AG04450 (cell line): ENCODE measurements at places on chromosomes 3 and 15. TPM values are rescaled to one million over a fixed set of nuclear protein-coding genes. Genes with fewer than 3 reads are reported as not detected.

DNA sequence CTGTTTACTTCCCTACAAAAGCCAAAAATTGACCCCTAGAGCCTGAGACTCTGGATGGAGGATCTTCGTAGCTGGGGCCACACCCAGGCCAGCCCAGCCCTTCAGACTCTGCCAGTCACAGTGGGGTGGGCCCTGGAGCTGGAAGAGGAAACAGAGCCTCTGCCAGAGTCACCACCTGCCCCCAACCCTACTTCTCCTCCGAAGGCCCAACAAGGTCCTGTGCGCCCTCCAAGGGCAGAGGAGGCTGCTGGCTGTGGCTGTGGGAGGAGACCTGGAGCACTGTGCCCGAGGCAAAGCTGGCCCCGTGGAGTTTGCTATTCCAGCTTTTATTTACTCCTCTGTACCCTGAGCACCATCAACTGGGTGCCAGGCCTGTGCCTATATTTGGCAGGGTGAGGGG, 19.0 kb downstream of the CISH start:
- DNase-seq: no peak

DNA sequence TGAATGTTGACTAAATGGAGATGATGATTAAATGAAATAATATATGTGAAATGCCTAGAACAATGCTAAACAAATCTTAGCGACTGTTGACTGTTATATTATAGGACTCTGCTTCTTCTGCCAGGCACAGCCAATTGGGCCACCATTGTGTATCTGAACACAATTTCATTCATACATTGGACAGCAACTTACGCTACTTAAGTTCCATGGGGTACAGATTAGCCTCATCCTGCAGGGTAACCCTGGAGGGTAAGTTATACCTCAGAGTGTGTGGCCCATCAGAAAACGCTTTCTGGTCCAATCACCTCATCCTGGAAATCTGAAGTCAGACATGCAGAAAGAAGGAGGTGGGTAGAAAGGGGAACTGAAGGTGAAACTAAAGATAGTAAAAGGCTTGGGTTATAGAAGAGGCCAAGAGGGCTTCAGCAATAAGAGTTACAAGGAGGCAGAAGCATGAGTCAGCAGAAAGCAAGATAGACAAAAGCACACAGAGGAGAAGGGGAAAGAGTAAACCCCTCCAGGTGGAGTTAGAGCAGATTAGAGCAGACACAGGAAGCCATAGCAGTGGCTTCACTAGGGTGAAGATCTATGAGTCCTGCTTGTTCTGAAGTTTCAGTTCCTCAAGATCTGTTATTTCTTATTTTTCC, 119.3 kb upstream of the SLC24A5 start:
- no peak for DNase-seq

DNA sequence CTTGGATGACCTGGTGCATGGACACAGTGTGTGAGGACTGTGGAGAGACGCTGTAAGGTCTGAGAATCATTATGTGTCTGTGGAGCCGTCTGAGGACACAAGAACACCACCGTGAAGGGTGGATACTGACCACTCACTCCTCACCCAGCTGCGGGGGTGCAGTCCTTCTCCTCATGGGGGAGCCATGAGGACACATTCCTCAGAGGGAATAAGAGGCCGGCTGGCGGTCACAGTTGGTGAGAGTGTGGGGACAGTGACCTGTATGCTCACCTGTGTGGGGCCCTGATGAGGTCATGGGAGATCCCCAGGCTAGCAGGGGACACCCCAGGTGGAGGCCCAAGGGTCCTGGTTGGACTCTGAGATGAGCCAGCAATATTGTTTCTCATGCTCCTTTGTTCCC, 2.5 kb upstream of the TRPM1 start:
- DNase-seq: no peak

- DNase-seq: no peak
Measured at GRCh38 chr3:101384426-101384825, 64.1 kb upstream of the IMPG2 start.

DNA sequence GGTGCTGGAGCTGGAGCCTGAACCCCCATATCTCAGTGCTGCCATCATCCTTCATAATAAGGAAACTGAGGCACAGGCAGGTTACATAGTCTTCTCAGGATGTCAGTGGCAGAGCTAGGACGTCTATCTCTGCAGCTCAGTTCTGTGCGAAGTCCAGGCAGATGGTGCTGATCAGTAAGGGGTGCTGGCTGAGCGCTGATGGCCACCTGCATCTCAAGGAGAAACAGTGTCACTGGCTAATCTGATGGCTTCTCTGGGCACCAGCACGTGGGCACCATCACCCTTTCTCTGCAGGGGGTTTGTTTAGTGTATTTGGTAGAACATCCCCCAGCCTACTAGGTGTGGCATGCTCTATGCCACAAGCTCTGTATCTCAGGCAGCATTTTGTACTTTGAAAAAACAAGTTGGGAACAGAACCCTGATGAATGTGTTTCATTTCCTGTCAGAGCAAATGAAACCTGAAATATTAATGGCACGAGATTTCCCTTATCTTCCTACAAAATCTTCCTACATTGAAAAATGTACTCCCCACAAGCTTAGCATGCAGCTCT, 35.1 kb downstream of the APBA2 start:
- no peak for DNase-seq

- no peak for DNase-seq
Measured at GRCh38 chr3:4149296-4149695, 153.9 kb upstream of the SETMAR start.

DNA sequence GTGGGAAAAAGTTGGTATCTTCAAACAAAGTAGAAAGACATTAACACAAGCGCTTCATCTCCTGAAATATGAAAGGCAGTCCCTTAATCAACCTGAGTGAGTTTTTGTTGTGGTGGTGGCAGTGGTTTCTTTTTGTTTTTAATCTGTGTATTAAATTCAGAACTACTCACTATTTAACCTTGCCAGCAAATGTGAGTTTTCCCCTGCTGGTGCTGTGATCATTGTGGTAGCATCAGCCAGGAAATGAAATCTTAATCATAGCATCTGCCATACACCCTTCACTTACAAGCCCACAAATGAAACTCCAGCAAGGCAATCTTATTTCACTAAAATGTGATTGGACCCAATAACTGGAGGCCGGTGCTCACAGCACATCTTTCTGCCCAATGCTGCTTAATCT, 229.7 kb downstream of the SHOX2 start:
- no peak for DNase-seq

DNA sequence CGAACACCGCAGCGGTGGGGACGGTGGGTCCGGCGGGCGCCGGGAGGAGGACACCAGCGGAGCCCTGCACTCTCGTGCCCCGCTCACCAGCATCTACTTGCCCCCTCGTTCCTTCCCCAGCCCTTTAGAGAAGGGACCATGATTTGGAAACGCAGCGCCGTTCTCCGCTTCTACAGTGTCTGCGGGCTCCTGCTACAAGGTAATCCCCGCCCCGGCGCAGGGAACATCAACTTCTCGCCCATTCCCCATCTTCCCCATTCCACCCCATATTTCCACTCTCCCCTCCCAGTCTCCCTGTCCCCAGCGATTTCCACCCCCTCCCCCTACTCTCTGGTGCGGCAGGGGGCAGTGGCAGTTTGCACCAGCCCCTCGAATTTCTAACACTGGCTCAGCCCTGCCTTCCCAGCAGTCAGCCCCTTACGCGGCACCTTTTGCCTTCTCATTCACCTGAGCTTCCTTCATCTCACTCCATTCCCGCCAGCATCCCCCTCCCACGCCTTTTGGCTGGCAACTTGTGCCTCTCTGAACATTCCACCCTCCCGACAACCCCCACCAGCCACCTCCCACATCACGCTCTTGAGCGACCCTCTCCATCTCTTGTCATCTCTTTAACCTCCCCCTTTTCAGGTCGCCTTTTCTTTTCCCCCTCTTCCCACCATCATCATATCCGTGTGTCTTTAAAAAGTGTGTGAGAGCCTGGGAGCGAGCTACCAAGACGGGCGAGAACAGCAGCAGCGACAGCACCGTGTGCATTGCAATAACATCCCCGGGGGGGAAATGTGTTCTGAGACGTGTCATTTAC, 882 bp downstream of the CADM2 start:
- no peak for DNase-seq

Gene SMAD6
- polyA plus RNA-seq: 1.8 and 2.2 TPM in 2 replicates

Gene SH3GL3
- polyA plus RNA-seq: not detected in 2 replicates

Gene CIB2
- 2.7 and 3.7 TPM in 2 replicates for polyA plus RNA-seq

Gene EIF3J
- polyA plus RNA-seq: 70.9 and 97.5 TPM in 2 replicates

DNA sequence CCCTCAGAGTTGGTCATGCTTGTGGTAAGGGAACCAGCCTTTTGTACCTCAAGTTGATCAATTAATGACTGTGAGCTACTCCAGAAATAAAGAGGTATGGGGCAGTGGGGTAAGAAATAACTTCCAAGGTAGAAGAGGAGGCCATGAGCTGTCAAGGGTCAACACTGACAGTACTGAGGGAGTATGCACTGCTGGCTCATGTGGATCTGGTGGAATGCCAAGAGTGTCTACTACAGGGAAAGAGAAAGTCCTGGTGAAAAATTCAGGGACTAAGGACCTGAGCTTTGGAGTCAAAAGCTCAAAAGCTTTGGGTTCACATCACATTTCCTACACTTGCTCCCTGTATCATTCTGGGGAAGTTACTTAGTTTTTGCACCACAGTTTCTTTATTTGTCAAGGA, 154.9 kb downstream of the SEMA6D start:
- DNase-seq: no peak

DNA sequence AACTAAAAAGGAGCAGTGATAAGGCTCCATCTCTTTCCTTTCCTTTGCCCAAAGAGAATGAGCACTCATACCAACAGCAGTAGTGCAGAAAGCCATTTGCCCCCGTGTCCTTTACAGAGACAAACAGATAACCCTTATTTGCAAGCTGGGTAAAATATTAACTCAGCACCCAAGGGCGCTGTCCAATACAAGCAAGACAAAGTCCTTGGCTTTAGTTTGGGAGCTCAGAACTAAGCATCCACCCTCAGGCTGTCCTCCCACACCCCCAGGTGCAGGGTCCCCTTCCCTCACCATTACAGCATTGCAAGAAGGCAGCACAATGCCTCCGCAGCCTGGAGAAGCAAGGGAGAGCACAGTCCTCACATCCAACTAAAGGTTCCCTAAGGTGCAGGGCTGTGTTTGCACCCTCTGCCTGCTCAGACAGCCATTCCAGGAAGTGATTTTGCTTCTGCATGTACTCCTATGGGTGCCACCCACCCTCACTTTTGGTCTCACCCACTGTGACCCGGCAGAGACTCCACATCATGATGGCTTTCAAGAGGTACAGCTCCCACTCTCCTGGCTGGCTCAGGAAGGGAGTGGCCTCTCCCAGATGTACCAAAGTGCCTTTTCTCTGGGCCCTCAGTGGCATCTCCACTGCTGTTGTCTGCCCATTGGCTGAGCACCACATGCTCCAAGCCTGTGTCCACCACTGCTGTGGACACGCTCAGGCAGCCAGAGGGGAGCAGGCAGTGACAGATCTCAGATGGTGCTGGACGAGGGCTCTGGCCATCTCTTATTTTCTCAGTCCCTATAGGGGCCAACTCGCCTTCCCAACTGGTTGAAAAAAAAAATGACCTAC, 34.1 kb upstream of the HES1 start:
- no peak for DNase-seq

DNA sequence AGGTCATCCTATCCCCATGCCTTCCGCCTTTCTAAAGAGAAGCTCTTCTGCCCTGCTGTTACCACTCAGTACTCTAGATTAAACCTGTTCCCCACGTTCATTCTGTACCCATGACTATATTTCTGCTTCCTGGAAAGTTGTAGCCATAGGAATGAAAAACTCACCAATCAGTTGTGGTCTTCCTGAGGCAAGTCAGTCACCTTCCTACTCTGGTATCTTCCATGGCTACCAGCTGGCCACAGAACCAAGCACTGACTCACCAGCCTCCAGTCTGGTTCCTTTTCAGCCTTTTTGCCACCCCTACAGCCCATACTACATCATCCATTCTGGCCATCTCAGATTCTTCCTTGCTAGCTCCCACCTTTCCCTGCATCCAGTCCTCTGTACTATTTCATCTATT, 46.4 kb downstream of the TMEM44 start:
- no peak for DNase-seq

DNA sequence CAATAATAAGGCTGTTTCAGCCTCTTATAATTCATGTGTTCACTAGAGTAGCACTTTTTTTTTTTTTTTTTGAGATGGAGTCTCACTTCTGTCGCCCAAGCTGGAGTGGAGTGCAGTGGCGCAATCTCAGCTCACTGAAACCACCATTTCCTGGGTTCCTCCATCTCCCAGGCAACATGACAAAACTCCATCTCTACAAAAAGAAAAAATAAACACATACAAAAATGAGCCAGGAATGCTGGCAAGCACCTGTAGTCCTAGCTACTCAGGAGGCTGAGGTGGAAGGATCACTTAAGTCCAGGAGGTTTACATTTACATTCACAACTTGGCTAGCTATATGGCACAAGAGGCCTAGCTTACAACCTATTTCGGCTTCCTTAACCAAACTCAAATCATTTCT, 6.8 kb downstream of the USP4 start:
- no peak for DNase-seq

- no peak for DNase-seq
Measured at GRCh38 chr3:194277104-194277785, 73.9 kb downstream of the CPN2 start.

DNA sequence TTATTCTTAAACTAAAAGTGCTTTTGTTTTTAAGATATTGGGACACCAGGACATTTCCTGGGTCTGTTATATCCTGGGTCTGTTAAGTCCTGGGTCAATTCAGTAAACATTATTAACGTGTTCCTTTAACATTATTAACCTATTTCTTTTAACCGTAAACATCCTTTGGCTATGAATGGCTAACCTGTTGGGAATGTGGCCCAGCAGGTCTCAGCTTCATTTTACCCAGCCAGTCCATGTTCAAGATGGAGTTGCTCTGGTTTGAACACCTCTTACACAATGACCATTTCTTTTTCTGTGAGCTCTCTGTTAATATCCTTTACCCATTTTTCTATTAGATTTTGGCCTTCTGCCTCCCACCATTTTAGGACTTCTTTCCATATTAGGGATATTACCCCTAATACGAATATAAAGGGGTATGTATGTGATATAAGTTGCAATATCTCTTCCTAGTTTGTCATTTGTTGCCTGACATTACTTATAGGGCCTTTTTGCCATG, 88.9 kb upstream of the NEDD4 start:
- no peak for DNase-seq

GRCh38 chr3:25091934-25092333, 336.1 kb upstream of the RARB start:
- DNase-seq: no peak

GRCh38 chr15:91307601-91308000, 207.5 kb downstream of the SV2B start:
- no peak for DNase-seq

- no peak for DNase-seq
Measured at GRCh38 chr3:139234491-139234890, 109.3 kb upstream of the MRPS22 start.

Gene B4GALT4
- polyA plus RNA-seq: 24.6 and 32.6 TPM in 2 replicates

Gene CSPG4
- 5.8 and 8.4 TPM in 2 replicates for polyA plus RNA-seq
